Breast epithelium (tissue), 4 donors: ENCODE measurements at places on chromosomes 4 and X. TPM values are rescaled to one million over a fixed set of nuclear protein-coding genes. Genes with fewer than 3 reads are reported as not detected.

DNA sequence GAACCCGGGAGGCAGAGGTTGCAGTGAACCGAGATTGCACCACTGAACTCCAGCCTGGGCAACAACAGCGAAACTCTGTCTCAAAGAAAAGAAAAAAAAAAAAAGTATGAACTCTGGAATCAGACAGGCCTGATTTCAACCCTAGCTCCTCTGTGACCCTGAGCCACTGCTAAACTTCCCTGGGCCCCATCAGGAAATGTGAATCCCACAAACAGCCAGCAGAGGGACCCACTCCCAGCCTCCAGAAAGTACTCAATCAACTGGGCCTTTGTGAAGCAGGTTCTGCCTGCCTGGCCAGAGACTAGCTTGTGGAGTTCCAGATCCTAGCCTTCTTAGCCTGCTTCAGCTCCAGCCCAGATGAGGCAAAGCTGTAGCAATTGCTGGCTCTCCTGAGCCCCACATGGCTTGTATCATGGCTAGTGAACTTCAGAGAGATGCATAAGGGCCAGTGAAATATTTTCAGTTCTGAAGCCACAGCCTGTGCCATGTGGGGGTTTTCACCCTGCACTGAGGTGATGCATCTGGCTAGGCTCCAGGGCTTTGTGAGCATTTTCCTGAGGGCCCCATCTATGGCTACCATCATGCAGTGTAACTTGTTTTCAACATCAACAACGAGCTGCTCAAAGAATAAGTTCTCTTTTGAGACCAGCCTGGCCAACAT lies 7.2 kb upstream of the IDS start:
- H3K4me1 ChIP-seq = no peaks in the 10 kb centered on the region
- DNase-seq = no peak
- no peak overlapping the region for H3K4me3 ChIP-seq

- H3K27ac ChIP-seq = no peak overlapping the region
- no peaks in the 10 kb centered on the region for H3K4me1 ChIP-seq
- no peak for DNase-seq
- no peaks in the 10 kb centered on the region for H3K27me3 ChIP-seq
- H3K36me3 ChIP-seq = no peaks in the 10 kb centered on the region
- no peak overlapping the region for H3K4me3 ChIP-seq
Measured at GRCh38 chr4:141686146-141686775, 49.9 kb downstream of the IL15 start.

- no peak overlapping the region for H3K4me3 ChIP-seq
- H3K4me1 ChIP-seq = no peaks in the 10 kb centered on the region
Measured at GRCh38 chr4:98639108-98639507, 19.3 kb downstream of the TSPAN5 start.

- H3K36me3 ChIP-seq = no peaks in the 10 kb centered on the region
- H3K27ac ChIP-seq = no peak overlapping the region
- H3K27me3 ChIP-seq = no peaks in the 10 kb centered on the region
Measured at GRCh38 chr4:19675172-19675811, 576.4 kb upstream of the SLIT2 start.

DNA sequence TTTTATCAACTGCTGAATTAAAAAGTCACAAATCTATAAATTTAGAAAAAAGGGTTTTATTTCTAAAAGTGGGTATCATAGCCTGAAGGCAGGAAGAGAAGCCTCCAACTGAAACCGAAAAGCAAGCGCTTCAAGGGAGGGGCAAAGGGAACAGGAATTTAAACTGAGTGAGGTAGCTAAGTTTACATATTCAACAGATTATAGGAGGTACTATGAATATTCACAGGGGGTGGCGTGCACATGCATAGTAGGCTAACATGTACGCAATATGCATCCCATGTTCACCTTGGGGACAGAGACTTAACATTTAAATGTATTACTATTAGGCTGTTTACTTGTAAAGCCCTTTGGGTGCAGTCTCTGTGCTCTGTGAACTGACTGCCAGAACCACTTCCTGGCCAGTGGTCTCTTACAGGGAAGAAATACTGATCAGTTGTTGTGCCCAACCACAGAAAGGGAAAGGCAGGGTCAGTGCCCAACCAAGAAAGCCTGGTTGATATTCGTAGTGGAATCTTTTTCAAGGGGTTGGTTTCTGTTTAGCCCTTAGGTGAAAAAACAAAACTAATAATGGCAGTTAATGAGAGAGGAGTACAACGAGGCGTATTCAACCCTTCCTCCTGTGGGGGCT lies 168.7 kb upstream of the GALNTL6 start:
- H3K4me1 ChIP-seq = no peaks in the 10 kb centered on the region
- DNase-seq = no peak
- H3K27me3 ChIP-seq = no peaks in the 10 kb centered on the region
- H3K36me3 ChIP-seq = peaks cover 5% of the 10 kb centered on the region

DNA sequence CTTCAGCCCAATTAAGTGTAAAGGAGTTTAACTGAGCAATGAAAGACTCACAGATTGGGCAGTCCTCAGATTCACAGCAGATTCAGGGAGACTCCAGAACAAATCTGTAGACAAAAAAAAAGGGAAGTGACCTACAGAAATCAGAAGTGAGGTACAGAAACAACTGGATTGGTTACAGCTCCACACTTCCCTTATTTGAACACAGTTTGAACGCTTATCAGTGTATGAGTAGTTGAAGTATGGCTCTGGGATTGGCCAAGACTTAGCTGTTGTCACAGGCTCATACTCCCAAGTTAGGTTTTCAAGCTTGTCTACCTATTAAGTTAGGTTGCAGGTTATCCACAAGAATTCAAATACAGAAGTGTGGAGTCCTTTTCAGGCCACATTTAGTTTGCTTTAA lies 112.4 kb upstream of the ELOVL6 start:
- H3K4me3 ChIP-seq = no peak overlapping the region
- no peaks in the 10 kb centered on the region for H3K4me1 ChIP-seq
- H3K27me3 ChIP-seq = no peaks in the 10 kb centered on the region
- H3K36me3 ChIP-seq = no peaks in the 10 kb centered on the region
- DNase-seq = no peak

- no peaks in the 10 kb centered on the region for H3K4me1 ChIP-seq
- no peak overlapping the region for H3K27ac ChIP-seq
- no peaks in the 10 kb centered on the region for H3K36me3 ChIP-seq
- H3K4me3 ChIP-seq = no peak overlapping the region
Measured at GRCh38 chr4:102218656-102219055, 126.6 kb downstream of the SLC39A8 start.

DNA sequence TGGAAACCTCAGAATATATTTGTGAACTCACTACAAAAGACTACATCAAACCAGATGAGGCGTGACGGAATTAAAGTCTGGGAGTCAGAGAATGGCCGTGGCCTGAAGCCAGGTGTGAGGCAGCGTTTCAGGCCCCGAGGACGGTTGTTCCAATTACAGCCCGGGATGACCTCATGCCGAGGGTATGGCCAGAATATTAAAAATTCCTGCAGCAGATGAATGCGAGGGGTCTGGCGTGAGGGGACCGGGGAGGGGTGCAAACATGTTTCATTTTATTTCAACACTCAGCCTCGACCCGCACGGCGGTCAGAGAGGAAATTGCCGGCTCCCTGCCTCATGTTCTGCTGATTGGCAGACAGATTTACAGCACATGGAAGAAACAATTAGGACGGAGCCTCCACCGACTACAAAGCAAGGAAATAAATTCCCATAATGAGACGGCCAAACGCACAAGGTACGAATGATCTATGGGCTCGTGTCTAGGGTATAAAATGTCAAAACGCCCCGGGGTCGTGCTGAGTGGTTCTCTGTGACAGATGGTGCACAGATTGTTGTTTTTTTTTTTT lies 289.7 kb downstream of the SHOX start:
- H3K4me3 ChIP-seq = peak overlapping the region; percentile 3
- H3K27me3 ChIP-seq = no peaks in the 10 kb centered on the region

The GSPT2 gene
- total RNA-seq = 5.9 TPM
